ENCODE measurements at places on chromosomes 4 and X. TPM values are rescaled to one million over a fixed set of nuclear protein-coding genes. Genes with fewer than 3 reads are reported as not detected.

- no peak for DNase-seq
Observed at GRCh38 chrX:805103-805670, 174.6 kb downstream of the SHOX start.

GRCh38 chr4:147723326-147723725 lies 8.6 kb upstream of the ARHGAP10 start:
- DNase-seq, result no peak

- no peak for DNase-seq
Observed at GRCh38 chr4:79334783-79335182, 8.9 kb upstream of the NAA11 start.

DNA sequence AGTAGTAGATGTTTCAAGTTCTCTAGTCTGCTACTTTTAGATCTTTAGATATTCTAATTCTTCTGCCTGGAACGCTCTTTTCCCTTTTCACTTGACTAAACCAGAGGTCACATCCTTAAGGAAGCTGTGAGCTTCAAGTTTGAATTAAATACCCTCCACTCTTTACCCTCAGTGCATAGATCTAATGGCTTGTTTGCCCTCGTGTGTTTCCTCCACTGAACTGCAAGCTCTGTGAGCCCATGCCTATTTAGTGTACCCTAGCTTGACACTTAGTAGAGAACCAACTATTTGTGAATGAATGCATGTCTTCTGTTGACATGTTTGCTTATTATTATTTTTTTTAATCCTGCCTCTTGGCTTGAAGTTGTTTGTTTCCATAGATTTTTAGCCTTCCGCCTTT lies 138.3 kb downstream of the PDE5A start:
- no peak for DNase-seq

DNA sequence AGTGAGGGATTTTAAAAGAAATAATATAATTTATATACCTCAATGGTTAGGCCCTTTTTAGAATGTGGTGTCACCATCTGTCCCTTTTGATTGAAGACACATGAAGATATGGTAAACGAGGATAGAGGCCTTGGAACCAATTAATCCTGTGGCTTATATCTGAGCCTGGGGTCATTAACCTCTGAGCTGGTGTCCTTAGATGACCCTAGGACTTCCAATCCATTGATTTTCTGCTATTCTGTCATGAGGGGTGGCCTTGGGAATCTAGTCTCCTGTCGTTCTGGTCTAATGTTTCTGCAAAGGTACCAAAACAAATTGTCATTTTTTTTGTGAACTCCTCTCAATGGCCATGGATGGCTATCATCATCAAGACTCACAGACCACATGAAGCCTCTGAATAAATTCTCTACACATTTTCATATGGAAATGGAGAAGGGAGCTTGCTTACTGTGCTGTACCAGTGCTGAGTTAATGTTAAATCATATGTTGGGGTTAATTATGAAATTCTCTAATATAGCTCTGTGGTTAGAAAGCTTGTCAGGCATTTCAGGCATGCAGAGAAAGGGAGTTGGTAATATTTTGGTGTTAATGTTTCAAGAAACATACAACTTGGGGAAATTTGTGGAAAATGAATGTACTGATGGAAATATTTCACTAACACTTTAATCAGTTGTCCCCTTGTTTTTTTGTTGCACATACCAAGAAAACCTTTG lies 204.2 kb upstream of the IL15 start:
- no peak for DNase-seq

DNA sequence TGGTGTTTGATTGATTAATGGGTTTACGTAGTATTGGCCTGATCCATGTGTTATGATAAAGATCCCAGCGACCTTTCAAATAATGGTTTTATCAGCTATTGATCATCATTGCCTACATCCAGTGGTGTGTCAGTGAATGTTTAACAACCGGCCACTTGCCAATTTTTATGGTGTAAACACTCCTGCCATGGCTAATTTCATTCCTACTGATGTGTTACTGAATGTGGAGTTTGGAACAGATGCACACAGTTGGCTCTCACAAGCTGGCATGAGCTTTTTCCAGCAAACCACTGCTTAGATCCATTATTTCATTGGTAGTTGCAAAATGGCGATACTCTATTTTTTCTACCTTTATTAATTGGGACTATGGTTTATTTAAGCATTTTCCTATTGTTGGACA lies 139.9 kb downstream of the REPS2 start:
- no peak for DNase-seq

DNA sequence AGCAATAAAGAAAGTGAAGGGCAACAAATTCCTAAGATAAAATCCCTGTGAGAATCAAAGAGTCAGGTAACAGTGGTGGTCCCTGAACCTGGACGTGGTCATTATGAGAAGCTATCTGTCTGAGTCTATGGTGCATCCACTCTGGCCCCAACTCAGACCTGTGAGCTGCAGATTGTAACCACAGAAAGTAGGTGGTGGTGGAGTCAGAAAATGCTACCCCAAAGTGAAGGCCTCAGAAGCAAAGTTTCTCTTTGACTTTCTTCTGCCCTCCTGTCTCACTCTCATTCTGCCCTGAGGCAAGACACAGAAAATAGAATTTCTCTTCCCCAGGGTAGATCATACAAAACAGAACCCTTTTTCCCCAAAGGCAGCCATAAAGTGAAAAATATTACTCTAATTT lies 84.1 kb upstream of the NEIL3 start:
- no peak for DNase-seq

DNA sequence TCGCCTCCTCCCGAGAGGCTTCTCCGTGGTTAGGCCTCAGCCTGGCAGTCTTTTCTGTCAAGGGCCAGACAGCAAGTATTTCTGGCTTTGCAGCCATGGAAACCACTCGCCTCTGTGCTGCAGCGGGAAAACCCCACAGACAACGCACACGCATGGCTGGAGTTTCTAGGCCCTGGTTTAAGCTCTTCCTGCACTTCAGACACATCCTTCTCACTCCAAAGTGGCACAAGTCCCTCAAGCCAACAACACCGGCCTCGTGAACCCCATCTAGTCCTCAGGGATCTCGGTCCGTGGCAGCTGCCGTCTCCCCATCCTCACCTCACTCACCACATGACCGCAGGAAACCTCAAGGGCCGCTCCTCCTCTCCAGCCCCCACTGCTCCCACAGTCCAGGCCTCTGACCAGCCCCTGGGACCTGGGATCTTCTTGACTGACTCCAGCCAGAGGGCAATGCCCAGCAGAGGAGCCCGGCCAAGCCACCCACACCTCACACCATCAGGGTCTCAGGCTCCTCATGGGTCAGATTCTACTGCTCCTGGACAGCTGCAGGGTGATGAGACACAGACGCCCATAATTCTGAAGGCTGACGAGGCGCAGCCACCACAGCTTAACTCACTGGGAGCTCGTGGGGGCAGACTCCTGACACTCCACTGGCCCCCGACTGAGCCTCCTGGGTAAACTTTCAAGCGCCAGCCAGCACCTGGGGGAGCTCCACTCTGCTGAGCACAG lies 21.7 kb downstream of the LETM1 start:
- DNase-seq, result no peak

DNA sequence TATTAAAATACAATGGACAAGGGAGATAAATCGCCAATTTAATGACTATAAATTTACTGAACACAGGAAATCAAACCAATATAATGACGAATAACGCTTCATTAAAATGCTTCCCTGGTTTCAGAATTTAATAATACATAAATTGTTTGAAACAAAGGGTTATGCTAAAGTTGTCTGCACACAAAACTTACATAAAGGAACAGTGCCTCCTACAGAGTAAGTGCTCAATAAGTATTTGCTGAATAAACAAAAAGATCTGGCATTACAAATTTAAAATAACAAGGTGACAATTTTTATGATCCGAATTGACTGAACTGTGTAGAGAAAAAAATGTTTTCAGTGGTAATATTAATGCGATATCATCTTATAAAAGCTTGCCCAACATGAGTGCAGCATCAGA lies 69.6 kb downstream of the NOCT start:
- no peak for DNase-seq

XAGE2 gene
- not detected for total RNA-seq

DNA sequence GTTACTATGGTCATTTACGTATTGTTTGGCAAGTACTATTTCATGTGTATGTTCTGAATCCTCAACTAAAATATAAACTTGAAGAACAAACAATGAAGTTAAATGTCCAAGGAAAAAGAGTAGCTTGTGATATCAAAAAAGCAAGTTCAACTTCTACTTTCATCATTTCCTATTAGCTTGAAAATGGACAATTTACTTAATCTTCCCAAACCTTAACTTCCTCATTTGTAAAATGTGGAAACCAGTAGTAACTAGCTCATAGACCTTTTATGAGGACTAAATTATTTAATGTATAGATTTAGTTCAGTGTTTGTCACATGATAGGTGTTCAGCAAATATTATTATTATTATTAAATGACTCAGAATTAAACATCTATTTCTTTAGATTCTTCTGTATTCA lies 276.8 kb upstream of the TET2 start:
- no peak for DNase-seq

TCEAL9 gene
- 18.4 TPM for total RNA-seq

DNA sequence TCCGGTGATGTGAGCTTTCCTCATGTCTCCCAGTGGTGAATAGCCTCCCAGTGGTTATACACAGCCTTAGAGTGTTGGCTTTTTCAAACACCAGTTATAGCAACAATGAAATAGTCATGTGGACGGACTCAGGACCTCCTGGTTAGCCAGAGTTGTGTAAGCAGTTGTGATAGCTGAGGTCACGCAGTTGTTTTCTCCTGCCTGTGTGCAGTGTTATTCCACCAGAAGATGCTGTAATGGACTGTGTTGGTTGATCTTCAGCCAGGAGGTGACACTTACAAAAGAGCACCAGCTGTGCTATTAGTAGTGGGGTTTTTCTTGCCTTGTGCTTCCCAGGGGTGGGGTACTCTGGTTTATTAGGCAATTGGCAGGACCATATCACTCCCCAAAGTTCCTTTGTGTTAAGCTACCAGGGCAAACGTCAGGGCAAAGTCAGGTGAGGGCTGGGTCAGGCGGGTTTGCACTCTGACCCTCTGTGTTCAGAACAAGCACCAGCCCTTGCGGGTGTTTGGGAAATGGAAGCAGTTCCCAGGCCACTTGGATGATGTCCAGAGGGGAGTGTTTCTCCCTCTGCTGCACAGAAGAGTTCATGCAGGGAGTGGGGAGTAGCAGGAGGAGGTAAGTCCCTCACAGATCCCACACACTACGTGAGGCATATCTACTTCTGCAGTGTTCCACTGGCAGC lies 252.6 kb downstream of the TMEM47 start:
- DNase-seq, result peak; percentile 29

EPGN gene
- total RNA-seq, result 3.0 TPM

GRCh38 chr4:153211986-153212728 lies 7.9 kb downstream of the TRIM2 start:
- no peak for DNase-seq
